ENCODE measurements at places on chromosomes 12 and 14.
A peak's percentile ranks its signal among the peaks of the same experiment; 100 is the strongest.

DNA sequence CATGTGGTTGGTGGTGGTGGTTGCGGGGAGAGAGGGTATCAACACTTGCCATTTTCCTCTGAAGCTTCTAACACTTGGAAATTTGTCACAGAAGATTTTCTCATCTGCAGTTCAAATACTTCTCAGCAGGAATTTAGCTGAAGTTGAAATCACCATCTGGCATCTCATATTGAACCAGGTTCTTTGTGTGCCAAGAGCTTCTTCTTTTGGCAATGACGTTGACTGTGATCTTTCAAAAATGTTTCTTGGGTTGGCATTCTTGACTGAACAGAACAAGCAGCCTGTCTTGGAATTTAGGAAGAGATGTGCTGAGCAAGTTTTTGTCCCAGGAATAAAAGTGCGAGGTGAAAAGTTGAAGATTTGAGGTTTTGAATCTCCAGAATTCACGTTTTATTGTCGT is 8.7 kb upstream of the NIN start:
- DNase-seq, result no peak

- no peak for DNase-seq
Observed at GRCh38 chr14:104643306-104643705, 38.7 kb upstream of the TMEM179 start.

- no peak for DNase-seq
Observed at GRCh38 chr14:25056688-25057078, 6.7 kb upstream of the STXBP6 start.

- DNase-seq, result no peak
Observed at GRCh38 chr14:74018174-74018585, 908 bp downstream of the ENTPD5 start.

GRCh38 chr12:10142976-10143589 is 13.1 kb upstream of the CLEC7A start:
- DNase-seq, result no peak

GRCh38 chr12:117143008-117143532 is 43.9 kb upstream of the TESC start:
- peak; percentile 48 for DNase-seq

- DNase-seq, result no peak
Observed at GRCh38 chr14:96260341-96260821, 4.4 kb downstream of the BDKRB1 start.

- DNase-seq, result no peak
Observed at GRCh38 chr12:4607056-4607455, 41.8 kb downstream of the AKAP3 start.

- DNase-seq, result no peak
Observed at GRCh38 chr14:23352506-23353432, at the start of gene SLC22A17. TSS of gene SLC22A17 (minus strand) at chr14:23352887.

DNA sequence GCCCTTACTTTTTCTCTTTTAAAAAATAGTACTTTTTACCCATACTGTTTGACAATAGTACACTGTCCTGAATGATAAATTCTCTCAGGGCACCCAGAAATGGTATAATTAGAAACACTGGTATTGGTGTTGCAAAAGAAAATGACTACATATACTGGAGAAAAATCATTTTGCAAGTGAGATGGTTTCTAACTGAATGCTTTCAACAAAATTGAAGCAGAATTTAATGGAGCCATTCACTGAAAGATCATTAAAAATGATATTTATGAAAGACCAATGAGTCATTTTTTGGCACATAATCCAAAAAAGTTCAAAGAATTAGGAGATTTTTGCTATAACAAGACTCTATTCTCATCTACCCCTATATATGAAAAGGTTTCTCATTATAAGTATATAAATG is 68.8 kb downstream of the TMTC1 start:
- no peak for DNase-seq

DNA sequence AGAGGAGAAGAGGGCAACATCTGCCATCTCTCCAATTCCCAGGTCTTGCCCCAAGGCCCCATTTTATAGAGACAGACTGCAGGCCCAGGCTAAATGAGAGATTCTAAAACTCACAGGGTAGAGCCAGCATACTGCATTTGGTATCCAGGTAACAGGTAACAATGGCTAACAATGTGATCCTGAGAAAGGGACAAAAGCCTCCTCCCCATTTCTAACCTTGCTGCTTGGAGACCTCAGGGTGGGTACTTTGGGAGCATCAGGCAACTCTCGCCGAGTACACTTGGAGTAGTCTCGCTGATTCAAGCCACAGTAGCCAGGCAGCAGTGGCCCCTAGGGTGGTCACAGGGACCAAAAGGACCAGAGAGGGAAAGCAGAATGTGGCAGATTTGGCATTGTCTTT is 162.6 kb upstream of the PLEKHA5 start:
- no peak for DNase-seq

- peak; percentile 29 for DNase-seq
Observed at GRCh38 chr12:110073049-110073831, 24.9 kb upstream of the C12orf76 start.

DNA sequence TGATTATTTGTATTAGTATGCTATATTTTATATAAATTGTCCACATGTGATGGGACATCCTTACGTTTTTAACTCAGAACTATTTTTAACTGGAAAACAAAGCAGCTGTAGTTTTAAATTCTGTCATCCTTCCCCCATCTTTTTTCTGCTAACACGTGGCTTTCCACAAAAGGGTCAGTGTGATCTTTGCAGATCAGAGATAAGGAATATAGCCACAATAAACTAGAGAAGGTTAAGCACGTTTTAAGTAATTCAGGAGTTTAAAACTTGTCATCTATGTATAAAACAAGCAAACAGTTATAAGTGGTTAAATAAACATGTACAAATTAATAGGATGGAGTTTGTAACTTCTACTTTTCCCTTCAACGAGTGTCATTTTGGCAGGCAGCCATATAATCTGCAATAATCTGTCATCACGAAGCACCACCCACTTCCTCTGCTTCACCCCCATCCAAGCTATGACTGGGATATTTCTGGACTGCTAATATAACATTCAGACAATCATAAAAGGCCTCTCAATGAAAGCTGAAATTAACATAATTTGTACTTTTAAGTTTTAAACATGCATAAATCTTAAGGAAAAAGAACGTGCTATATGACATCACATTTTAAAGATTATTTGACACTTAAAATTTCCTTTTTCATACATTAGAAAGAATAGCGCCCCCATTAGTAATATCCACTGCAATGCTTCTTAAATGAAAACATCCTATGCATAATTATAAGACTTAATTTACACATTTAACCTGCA is 15.3 kb downstream of the TAOK3 start:
- no peak for DNase-seq

GRCh38 chr12:132245521-132246101 is 83.8 kb downstream of the GALNT9 start:
- no peak for DNase-seq

GRCh38 chr12:85626001-85626783 is 210.0 kb downstream of the RASSF9 start:
- no peak for DNase-seq

GRCh38 chr12:103882861-103883596 is 42.0 kb upstream of the NT5DC3 start:
- no peak for DNase-seq

- no peak for DNase-seq
Observed at GRCh38 chr14:97581016-97581415, 783.8 kb downstream of the VRK1 start.

DNA sequence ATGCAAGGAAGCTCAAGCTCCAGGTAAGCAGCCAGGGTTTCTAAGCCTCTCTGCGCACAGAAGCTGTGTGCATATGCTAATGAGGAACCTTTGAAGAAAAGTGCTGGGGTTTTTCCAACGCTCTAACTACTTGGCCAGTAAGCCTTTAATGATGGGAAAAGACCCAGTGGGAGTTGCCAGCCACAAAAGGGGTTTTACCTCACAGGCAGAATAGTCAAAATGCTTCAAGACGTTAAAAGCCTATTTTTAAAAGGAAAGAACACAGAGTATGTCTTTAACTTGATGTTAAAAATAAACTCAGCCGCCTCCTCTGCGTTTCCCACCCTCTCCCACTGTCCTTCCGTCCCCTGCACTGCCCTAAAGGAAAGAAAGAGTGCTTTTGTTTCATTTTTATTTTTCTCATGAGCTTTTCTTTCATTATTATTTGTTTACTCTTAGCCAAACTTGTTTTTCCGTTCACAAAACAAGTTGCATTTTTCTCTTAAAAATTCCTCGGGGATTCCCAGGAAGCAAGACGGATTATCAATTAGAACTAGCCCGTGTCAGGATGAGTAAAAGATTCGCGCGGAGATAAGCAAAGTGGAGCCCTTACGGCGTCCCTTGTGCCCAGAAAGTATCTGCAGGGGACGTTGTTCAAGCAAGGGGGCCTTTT is 209.8 kb upstream of the NUDT4 start:
- no peak for DNase-seq

DNA sequence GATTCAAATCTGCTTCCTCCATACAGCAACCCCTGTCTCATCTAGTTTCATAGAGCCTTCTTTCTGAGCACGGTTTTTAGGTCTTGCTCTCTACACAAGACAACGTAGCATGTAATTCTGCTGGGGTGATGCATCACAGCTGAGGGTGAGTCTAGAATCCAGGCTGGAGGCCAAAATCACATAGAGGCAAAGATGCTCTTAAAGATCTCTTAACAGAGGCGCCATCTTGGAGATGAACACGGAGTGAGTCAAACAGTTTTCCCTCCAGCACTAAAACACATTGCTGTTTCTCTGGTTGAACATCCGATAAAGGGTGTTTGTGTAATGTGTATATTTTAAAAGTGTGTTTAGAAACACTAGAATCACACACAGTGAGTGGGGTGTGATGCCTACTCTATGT is 78.9 kb downstream of the NOS1 start:
- no peak for DNase-seq

DNA sequence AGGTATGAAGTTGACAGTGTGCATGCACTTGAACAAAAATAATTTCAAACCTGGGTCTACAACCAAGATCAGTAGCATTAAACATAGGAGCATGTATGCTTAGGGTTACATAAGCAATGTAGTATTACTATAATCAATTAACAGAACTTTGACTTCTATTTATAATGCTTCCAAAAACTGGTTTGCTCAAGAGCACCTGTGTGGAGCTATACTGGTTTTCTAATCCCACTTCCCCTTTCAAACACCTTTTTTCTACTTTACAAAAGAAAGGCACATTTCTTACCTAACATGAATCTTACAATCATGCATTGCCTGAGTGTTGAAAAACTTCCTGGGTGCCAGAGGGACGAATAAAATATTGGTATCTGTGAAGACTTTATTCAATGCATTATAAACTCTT is 72.7 kb downstream of the EFCAB11 start:
- no peak for DNase-seq

DNA sequence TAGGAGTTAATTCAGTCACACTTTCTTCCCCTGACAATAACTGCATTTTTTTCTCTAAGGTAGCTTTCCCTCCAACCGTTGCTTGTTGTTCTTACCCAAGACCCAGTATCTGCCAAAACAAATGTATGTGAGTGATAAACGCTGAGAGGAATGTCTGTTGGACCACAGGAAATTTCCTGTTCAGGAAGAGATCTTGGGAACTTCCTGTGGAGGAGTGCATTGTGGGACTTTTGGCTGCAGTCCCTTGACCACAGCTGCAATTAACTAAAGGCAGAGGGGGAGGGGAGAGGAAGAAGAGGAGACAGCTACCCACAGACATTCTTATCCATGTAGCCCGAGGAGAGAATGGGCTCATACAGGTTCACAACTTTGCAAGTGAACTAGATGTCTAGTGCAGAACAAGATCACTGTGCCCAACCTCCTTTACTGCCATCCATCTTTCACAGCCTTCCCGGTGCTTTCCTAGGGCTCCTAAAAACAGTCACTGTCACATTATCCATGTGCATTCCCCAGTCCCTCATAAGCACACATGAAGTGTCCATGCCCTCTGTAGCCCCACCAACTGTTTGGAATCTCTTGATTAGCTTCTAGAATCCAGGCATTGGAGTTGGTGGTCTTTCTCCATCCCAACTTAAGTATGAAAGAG is 149.5 kb downstream of the ETV6 start:
- DNase-seq, result no peak

- no peak for DNase-seq
Observed at GRCh38 chr12:122104844-122105243, 26.3 kb downstream of the MLXIP start.

DNA sequence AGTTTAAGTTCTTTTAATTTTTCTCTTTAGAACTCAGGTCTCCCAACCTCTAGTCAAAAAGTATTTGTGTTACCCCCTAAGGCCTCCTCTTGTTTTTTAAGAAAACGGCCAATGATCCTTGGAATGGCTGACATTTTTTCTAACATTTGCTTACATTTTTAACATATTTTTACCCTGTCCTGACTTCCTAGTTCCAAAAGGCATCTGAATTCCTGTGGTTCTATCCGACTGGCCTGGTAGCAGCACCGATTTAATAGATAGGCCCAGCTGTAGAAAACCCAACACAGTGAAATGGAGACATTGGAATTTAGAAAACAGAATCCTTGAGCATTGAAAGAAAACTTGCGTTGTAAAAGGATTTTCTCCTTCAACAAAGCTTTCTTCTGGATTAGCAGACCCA is 134.7 kb upstream of the GSC start:
- DNase-seq, result no peak

DNA sequence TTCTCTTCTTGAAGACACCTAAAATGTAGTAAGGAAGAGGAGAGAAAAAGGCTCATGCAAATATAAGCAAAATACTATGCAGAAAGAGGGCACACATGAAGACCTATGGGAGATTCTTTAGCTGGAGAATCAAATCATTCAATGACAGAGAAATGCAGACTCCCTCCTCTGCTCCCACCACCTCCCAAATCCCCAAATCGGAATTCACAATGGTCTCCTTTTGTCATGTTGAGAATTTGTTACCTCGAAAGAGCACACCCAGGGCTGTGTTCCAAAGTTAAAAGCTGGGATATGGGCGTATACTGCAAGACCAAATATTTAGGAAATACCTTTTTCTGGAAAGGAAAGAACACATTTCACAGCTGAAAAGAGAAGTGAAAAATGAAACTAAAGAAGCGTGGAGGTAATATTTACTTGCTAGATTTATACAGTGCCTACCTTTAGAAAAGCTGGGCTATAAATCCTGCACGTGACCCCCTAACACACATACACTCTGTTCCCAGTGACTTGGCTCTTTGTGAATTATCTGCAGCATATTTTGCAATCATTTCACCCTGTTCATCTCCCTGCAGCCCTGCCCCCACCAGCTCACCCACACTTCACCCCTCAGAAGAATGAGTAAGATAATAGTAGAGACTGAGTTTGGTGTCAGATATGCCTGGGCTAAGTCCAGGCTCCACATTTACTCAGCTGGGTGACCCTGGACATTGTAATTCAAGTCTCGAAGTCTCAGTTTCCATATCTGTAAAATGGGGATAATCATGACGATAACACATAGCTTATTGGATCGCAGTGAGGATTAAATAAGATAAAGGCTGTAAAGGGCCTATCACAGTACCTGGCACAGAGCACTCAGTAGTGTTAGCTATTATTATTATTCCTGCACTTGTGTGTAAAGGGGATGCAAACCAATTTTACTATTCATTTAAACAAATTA is 2.9 kb upstream of the CACNA1C start:
- no peak for DNase-seq
